Ascending aorta (tissue), 2 donors: ENCODE measurements at places on chromosomes 12 and 14.

DNA sequence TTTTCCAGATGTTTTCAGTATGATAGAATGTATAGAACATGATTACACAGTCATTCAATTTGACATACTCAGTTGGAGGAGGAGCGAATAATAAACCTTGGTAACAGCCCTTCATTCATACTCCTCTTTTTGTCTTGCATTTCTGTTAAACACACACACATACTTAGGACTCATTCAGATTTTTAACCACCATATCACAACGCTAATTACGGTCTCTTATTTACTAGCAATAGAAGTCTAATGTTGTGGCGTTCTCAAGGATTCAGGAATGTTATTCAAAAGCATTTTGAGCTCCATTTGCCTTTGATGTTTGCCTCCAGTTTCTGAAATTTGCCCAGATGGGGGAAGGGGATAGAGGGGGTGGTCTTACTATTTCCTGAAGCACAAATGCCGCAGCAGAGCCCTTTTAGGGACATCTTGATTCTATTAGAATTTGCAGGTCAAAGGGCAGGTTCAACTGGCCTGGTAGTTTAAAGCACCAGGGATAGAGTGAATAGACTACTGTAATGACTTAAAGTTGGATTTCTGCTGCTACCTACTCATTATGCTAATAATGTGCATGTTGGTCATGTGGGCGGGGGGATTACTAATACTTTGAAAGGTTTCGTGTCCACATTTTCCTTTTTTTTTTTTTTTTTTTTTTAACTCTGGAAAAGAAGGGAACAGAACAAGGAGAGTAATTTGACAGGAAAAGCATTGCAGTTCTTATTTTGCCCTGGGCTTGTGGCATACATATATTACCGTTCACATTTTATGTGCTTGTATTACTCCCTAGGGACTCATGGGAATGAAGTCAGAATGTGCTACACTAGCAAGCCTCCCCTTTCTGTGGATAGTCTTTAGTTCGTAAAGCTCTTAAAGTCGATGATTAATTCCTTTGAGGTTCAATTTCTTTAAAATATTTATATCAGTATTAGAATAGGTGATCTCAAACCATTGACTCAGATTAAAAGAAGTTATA is 226.8 kb downstream of the FBXL14 start:
- H3K36me3 ChIP-seq, result no peaks in the 10 kb centered on the region
- H3K27me3 ChIP-seq, result no peaks in the 10 kb centered on the region
- no peak overlapping the region for H3K27ac ChIP-seq
- no peak for DNase-seq
- H3K4me1 ChIP-seq, result no peaks in the 10 kb centered on the region

DNA sequence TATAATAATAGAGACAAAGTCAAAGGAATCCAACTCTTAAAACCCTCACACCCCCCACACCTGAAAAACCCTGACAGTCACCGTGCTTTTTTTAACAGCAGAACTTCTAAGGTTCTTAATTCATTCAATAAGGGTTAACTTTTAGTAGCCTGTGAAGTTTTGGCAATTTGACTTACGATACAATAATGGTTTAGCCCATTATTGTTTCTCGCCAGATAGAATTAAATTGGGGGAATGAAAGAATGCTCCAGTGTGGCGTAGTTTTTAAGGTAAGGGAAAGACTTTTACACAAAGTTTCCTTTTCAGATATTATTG is 604 bp upstream of the MAGOHB start:
- DNase-seq, result no peak
- H3K27me3 ChIP-seq, result no peaks in the 10 kb centered on the region
- H3K4me3 ChIP-seq, result peak overlapping the region; percentile 86

GRCh38 chr12:81639196-81639595 is 120.0 kb downstream of the PPFIA2 start:
- H3K27me3 ChIP-seq, result no peaks in the 10 kb centered on the region
- H3K27ac ChIP-seq, result no peak overlapping the region
- no peaks in the 10 kb centered on the region for H3K4me1 ChIP-seq
- DNase-seq, result no peak
- no peak overlapping the region for H3K4me3 ChIP-seq
- H3K36me3 ChIP-seq, result no peaks in the 10 kb centered on the region

GRCh38 chr12:21677622-21678277 is 20.1 kb upstream of the LDHB start:
- H3K36me3 ChIP-seq, result no peaks in the 10 kb centered on the region
- H3K27ac ChIP-seq, result no peak overlapping the region
- no peak overlapping the region for H3K4me3 ChIP-seq
- H3K27me3 ChIP-seq, result no peaks in the 10 kb centered on the region

GRCh38 chr12:105922670-105923102 is 216.1 kb downstream of the NUAK1 start:
- H3K4me1 ChIP-seq, result peaks cover 8% of the 10 kb centered on the region
- H3K27ac ChIP-seq, result peak overlapping the region; percentile 13
- H3K36me3 ChIP-seq, result no peaks in the 10 kb centered on the region
- no peak overlapping the region for H3K4me3 ChIP-seq
- no peaks in the 10 kb centered on the region for H3K27me3 ChIP-seq

- H3K36me3 ChIP-seq, result no peaks in the 10 kb centered on the region
- no peak overlapping the region for H3K27ac ChIP-seq
- peaks cover 4% of the 10 kb centered on the region for H3K4me1 ChIP-seq
- no peak overlapping the region for H3K4me3 ChIP-seq
- DNase-seq, result no peak
These were observed 148.8 kb downstream of the SLC38A4 start for GRCh38 chr12:46676797-46677520.

DNA sequence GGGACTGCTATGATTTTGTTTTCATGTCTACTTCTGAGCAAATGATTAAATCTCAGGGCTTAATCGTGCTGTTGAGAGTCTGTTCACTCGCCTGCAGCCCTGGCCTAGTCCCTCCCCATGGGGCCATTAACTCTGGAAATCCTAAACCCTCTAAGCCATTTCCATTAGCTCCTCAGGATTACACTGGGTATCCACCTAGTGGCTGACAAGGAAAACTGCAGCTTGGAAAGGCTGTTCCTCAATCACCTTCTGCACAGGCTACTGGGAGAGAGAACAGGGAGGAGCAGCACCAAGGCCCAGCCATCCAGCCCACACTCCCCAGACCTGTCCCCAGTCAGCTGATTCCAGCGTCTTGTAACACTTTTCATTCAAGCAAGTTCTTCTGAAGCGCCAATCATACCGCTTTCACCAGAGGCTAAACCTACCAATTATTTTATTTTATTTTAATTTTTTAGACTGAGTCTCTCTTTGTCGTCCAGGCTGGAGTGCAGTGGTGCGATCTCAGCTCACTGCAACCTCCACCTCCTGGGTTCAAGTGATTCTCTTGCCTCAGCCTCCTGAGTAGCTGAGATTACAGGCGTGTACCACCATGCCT is 48.7 kb downstream of the NEUROD4 start:
- H3K27ac ChIP-seq, result no peak overlapping the region
- H3K4me1 ChIP-seq, result no peaks in the 10 kb centered on the region

DNA sequence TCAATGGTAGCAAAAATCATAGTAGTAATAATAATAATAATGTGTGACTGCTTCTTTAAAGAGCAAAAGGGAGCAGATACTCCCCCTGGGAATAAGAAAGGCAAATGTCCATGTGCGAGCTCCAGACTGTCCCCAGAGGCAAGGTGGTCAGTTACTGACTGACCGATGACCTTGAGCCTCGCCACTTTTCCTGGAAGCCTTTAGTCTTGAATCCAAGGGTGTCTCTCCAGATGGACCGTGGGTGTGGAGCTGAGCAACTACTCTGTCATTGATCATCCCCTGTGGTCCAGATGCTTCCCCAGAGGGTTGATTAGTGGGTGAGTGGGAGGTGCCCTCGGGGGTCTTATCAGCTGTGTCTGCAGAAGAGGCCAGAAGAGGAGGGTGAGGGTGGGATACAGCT is 418.5 kb upstream of the TBX3 start:
- no peaks in the 10 kb centered on the region for H3K27me3 ChIP-seq
- H3K27ac ChIP-seq, result no peak overlapping the region
- H3K4me1 ChIP-seq, result no peaks in the 10 kb centered on the region
- no peak overlapping the region for H3K4me3 ChIP-seq
- DNase-seq, result no peak

DNA sequence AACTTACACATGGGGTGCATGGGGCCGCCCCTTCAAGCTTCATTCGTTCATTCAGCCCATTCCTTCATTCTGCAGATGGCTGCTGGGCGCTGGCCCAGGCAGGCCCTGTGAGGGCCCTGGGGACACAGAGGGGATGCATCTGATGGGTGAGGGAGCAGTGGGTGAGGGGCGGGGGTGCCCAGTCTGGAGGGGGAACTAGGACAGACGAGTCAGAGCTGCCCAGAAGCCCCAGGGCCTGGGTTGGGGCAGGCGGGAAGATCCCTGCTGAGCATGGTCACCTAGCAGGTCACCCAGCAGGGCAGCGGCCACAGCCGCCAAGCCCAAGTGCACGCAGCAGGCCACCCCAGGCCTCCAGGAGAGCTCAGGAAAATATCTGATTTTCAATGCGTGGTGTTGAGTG is 14.1 kb downstream of the TRMT61A start:
- peak overlapping the region; percentile 66 for H3K27ac ChIP-seq
- DNase-seq, result no peak
- H3K4me3 ChIP-seq, result no peak overlapping the region
- H3K4me1 ChIP-seq, result peaks cover 66% of the 10 kb centered on the region
- H3K36me3 ChIP-seq, result no peaks in the 10 kb centered on the region

DNA sequence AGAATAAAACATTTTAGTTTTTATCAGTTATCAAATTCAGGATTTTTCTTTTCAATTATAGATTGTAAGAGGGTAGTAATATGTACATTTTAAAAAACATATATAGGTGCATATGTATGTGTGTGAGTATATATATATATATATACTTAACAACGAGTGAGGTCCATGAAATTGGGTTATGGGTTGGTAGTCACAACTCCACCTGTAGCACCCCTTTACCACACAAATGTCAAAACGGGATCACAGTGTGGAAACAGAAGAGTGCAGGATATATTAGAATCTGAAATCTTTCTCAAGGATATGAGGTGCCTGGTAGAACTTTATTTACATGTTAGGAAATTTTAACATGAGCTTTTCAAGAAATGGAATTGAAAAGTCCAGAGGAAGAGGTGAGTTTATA is 31.3 kb downstream of the MIA2 start:
- peak overlapping the region; percentile 100 for H3K27ac ChIP-seq
- H3K36me3 ChIP-seq, result no peaks in the 10 kb centered on the region
- H3K4me1 ChIP-seq, result peaks cover 15% of the 10 kb centered on the region
- H3K27me3 ChIP-seq, result no peaks in the 10 kb centered on the region
- peak overlapping the region; percentile 93 for H3K4me3 ChIP-seq

GRCh38 chr12:98260276-98260675 is 255.1 kb upstream of the TMPO start:
- H3K27ac ChIP-seq, result no peak overlapping the region
- H3K36me3 ChIP-seq, result no peaks in the 10 kb centered on the region
- H3K4me1 ChIP-seq, result no peaks in the 10 kb centered on the region
- H3K27me3 ChIP-seq, result no peaks in the 10 kb centered on the region
- DNase-seq, result no peak

GRCh38 chr12:91276509-91276908 is 93.9 kb upstream of the DCN start:
- peaks cover 5% of the 10 kb centered on the region for H3K4me1 ChIP-seq
- no peak for DNase-seq
- H3K27me3 ChIP-seq, result no peaks in the 10 kb centered on the region
- H3K4me3 ChIP-seq, result no peak overlapping the region
- no peak overlapping the region for H3K27ac ChIP-seq

GRCh38 chr12:55729819-55730818 is 1.3 kb upstream of the CD63 start:
- H3K4me1 ChIP-seq, result peaks cover 31% of the 10 kb centered on the region
- H3K27ac ChIP-seq, result peak overlapping the region; percentile 99
- H3K36me3 ChIP-seq, result peaks cover 7% of the 10 kb centered on the region
- peak overlapping the region; percentile 80 for H3K4me3 ChIP-seq
- no peaks in the 10 kb centered on the region for H3K27me3 ChIP-seq
- no peak for DNase-seq

GRCh38 chr14:104966981-104967385 is 11.2 kb downstream of the AHNAK2 start:
- H3K4me3 ChIP-seq, result no peak overlapping the region
- H3K27me3 ChIP-seq, result no peaks in the 10 kb centered on the region
- no peak for DNase-seq
- H3K27ac ChIP-seq, result peak overlapping the region; percentile 80

DNA sequence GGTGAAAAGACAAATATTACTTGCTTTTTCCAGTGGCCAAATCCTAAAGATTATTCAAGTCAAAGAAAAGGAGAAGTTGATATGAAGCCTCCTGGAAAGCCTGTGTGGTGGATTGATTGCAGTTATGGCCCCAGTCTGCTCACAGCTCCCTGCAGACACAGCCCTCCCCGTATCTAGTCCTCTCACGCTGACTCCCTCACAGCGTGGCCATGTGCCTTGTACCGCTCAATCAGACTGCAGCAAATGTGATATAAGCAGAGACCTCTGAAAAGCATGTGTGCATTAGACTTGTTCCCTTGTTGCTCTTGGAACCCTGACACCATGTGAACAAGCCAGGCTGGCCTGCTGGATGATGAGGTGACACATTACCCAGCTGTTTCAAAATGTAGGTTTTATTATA is 398.0 kb upstream of the GARIN6 start:
- H3K36me3 ChIP-seq, result no peaks in the 10 kb centered on the region
- no peak overlapping the region for H3K4me3 ChIP-seq
- no peak overlapping the region for H3K27ac ChIP-seq
- no peak for DNase-seq
- no peaks in the 10 kb centered on the region for H3K4me1 ChIP-seq

- no peaks in the 10 kb centered on the region for H3K4me1 ChIP-seq
- no peaks in the 10 kb centered on the region for H3K27me3 ChIP-seq
- H3K27ac ChIP-seq, result peak overlapping the region; percentile 46
- H3K4me3 ChIP-seq, result no peak overlapping the region
- no peaks in the 10 kb centered on the region for H3K36me3 ChIP-seq
These were observed 36.7 kb downstream of the PTPRR start for GRCh38 chr12:70883855-70884254.

GRCh38 chr12:44157359-44157758 is 321.5 kb downstream of the TMEM117 start:
- H3K4me1 ChIP-seq, result no peaks in the 10 kb centered on the region
- no peak overlapping the region for H3K4me3 ChIP-seq
- H3K36me3 ChIP-seq, result no peaks in the 10 kb centered on the region
- DNase-seq, result no peak
- H3K27ac ChIP-seq, result no peak overlapping the region

- H3K27ac ChIP-seq, result no peak overlapping the region
- no peaks in the 10 kb centered on the region for H3K27me3 ChIP-seq
These were observed 768.2 kb upstream of the ALG10B start for GRCh38 chr12:37548266-37548805.
